ENCODE measurements at places on chromosomes 4 and X. TPM values are rescaled to one million over a fixed set of nuclear protein-coding genes. Genes with fewer than 3 reads are reported as not detected.
A peak's percentile ranks its signal among the peaks of the same experiment; 100 is the strongest.

Gene GAGE2A
- not detected for total RNA-seq

- no peak for DNase-seq
These were observed 90.5 kb upstream of the PRPS2 start for GRCh38 chrX:12700745-12701144.

GRCh38 chr4:2361366-2362265 is 56.8 kb downstream of the ZFYVE28 start:
- peak; percentile 57 for DNase-seq

- DNase-seq = no peak
These were observed 114.4 kb downstream of the FRAS1 start for GRCh38 chr4:78171482-78171881.

GRCh38 chrX:132023896-132024386 is 839 bp downstream of the STK26 start:
- DNase-seq = peak; percentile 69

DNA sequence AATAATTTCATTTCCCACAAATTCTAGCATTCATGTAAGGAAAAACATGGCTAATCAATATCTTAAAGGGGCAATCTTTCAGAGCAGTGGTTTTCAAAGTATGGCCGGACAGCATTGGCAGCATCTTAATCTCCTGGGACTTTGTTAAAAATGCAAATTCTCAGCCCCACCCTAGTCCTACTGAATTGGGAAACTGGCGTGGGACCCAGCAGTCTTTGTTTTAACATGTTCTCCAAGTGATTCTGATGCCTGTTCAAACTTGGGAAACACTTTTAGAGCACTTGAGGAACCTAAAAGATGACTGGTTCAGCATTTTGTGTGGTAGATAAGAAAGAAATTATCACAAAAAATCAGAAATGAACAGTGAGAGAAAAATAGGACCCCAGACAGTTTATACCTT is 65.7 kb downstream of the ZFX start:
- no peak for DNase-seq

DNA sequence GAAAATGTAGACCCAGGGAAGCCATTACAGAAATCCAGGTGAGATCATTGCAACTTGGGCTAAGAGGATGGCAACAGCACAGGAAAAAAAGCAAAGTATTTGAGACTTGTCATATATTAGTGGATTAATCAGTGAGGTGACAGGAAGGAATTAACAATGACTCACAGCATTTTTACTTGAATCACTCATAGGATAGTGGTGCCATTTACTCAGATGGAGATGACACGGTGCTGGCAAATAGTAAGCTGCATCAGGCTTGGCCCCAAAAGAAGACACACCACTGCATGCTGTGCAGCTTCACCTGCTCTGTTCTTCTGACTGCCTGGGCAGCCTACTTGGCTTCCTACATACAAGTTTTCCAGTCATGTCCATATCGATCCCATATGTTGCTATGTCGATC is 144.8 kb downstream of the FRYL start:
- DNase-seq = no peak

DNA sequence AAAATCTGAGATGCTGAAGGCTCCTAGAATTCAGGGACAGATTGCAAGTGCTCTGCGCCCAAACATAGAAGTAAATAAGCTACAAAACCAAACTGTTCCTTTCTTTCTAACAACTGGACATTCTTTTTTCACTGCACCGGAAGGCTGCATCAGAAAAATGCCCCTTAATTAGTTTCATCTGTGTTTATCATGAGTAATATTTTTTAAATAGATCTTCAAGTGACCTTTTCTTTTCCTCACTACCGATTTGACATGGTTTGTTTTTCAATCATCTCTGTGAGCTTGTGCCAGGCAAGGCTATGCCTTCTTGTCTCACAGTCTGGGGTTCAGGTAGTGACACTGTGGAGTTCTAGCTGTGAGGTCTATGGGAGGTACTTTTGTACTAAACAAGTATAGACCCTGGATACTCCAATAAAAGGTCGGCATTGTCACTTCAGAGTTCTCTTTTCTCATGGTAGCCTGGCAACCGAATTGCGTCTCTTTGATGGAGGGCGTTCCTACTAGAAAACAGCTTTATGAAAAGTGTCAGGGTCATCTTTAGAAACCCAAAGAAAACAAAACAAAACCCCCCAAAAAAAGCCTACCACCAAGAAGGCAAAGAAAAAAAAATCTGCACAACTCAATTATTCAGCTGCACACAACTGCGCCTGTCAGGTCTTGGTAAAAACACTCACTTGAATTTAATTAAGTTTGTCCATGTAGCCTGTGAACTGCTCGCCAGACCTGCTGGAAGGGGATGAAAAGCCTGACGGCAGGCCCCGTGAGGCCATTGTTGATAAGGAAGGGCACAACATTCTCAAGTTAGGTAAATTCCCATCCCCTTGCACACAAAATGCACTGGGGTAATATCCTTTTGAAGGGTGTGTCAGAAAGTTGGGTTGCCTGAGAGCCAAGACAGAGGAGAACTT is 22.8 kb upstream of the ADAMTS3 start:
- DNase-seq = no peak

DNA sequence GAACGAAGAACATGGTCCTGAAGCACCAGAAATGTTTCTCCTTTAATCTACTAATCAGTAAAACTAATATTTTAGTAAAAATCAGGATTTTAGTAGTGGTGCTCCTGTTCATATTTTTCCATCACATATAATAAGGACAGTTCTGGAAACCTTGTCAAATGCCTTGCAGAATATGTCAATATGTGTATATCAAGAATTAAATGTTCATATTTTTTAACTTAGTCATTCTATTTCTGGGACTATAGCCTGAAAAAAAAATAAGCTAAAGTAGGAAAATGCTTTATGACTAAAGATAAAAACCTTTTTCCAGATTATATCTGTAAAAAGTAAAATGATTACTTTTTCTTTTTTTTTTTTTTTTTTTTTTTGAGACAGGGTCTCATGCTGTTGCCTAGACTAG is 65.1 kb downstream of the MAB21L2 start:
- no peak for DNase-seq

- no peak for DNase-seq
These were observed 92.6 kb downstream of the NXF2 start for GRCh38 chrX:102339312-102340298.

- peak; percentile 4 for DNase-seq
These were observed 41.1 kb downstream of the NELFA start for GRCh38 chr4:1967512-1968149.

DNA sequence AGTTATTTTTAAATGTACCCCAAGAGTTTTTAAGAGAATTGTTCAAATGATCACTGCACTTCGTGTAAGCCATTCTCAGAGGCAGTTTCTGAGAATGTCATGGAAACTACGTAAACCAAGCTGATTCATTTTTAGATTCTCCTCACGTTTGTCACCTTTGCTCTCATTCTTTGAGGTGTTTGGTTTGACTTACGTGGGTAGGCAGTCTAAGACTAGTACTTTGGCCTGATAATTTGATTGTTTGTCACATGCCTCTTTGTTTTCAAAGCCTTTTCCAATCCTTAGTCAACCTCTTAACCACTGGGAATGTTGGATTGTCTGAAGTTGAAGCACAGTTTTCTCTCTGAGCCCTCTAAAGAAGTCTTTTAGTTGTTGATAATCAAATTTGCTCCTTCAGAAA is 10.5 kb downstream of the SEPTIN11 start:
- DNase-seq = no peak

- no peak for DNase-seq
These were observed 145.6 kb downstream of the SPATA18 start for GRCh38 chr4:52196606-52197130.

GRCh38 chrX:20593836-20594235 is 327.1 kb upstream of the RPS6KA3 start:
- DNase-seq = no peak

Gene ARMCX2
- 36.0 TPM for total RNA-seq

GRCh38 chr4:147088146-147088545 is 142.5 kb upstream of the TTC29 start:
- DNase-seq = no peak

DNA sequence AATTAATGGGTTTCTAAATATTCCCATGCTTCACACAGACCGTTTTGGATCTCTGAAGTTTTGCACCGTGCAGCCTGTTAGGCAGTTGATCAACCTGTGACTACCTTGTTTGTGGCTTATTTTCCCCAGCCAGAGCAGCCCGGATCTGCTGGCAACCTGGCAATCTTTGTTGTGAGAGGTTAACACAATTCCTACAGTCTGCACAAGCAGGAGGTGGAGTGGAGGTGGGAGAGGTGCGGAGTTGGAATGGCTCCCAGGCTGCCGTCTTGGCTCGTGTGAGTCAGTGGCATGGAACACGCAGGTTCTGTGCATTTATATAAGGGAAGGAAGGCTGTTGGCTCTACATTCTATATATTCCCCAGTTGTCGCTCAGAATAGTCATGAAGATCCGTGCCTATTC is 70.9 kb upstream of the STOX2 start:
- DNase-seq = no peak

- no peak for DNase-seq
These were observed 124.7 kb upstream of the CPEB2 start for GRCh38 chr4:14877246-14878225.

DNA sequence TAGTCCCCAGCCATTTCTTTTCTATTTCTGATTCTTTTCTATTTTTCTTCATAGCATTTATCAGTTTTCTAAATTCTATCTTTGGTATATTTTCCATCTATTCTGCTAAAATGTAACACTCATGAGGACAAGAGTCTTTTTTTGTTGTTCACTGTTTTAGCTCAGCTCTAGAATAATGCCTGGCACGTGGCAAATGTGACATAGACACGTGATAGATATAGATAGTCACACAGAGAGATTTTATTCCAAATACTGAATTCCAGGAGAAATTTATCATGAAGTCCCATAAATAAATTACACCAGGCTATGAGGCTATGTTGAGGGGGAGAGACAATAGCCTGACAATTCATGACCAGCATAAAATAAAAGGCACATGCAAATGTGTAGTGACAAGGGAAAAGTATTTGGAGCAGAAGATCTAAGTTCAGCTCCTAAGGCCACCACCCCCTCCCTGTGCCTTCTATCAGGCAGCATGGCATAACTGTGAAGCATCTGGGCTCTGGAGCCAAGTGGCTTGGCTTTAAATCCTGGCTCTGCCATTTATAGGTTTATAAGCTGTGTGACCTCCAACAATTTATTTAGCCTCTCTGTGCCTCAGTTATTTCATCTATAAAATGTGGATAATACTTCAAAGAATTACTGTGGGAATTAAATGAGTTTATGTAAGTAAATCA is 25.7 kb upstream of the PPARGC1A start:
- no peak for DNase-seq

Gene PPEF1
- total RNA-seq = 1.1 TPM

Gene RPS6KA6
- total RNA-seq = 2.4 TPM

DNA sequence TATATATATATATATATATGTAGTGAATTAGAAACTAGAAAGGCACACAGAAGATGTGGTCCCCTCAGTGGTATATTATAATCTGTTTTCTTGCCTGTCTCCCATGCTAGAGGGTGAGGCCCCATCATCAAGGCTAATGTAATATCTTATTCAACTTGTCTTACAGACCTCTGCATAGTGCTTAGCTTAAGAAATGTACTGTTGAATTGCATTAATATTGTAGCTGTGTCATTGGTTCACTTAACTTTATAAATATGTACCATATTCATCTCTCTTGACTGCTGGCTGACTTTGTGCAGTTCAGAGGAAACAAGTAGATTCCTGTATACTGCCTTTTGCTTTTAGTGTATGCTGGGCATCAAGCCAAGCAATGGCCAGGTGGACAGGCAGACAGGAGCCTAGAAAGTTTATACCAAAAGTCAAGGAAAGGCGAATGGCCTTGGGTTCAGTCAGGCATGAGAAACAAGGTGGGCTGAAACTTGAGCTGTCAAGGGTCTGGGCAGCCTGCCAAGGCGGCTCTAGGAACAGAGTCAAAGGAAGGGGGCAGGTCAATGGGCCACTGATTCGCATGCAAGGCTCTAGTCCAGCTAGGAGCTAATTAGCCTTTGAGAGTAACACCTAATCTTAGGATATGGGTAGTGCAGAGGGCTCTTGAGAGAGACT is 78.8 kb upstream of the LEF1 start:
- peak; percentile 59 for DNase-seq

DNA sequence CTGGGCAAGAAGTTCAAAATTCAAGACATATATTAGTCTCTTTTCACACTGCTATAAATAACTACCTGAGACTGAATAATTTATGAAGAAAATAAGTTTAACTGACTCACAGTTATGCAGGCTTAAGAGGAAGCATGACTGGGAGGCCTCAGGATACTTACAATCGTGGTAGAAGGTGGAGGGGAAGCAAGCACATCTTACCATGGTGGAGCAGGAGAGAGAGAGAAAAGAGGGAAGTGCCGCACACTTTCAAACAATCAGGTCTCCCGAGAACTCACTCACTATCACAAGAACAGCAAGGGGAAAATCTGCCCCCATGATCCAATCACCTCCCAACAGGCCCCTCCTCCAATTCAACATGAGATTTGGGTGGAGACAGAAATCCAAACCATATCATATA is 273.3 kb upstream of the RASGEF1B start:
- DNase-seq = no peak

GRCh38 chr4:20773144-20773997 is 73.1 kb downstream of the PACRGL start:
- no peak for DNase-seq
